ENCODE measurements at places on chromosomes 1 and 21.

GRCh38 chr21:25890001-25890400 is 155.2 kb downstream of the GABPA start:
- DNase-seq = no peak

- peak; percentile 52 for DNase-seq
Observed at GRCh38 chr1:11320153-11320936, 47.3 kb downstream of the UBIAD1 start.

GRCh38 chr1:24923485-24924113 is 6.5 kb downstream of the RUNX3 start:
- DNase-seq = peak; percentile 63

- peak; percentile 20 for DNase-seq
Observed at GRCh38 chr1:174841747-174842146, 158.0 kb upstream of the CACYBP start.

GRCh38 chr21:45550522-45551210 is 8.4 kb upstream of the SLC19A1 start:
- peak; percentile 85 for DNase-seq

GRCh38 chr1:145747398-145748247 is 28.3 kb downstream of the CD160 start:
- DNase-seq = no peak

- DNase-seq = no peak
Observed at GRCh38 chr1:73056826-73057225, 774.5 kb upstream of the NEGR1 start.
